Activated T-helper 9 cell treated with anti-CD3 and anti-CD28 coated beads, Interleukin-2, amount 50 U/mL, for 16 hours (primary cell): ENCODE measurements at places on chromosomes 5 and 9.

DNA sequence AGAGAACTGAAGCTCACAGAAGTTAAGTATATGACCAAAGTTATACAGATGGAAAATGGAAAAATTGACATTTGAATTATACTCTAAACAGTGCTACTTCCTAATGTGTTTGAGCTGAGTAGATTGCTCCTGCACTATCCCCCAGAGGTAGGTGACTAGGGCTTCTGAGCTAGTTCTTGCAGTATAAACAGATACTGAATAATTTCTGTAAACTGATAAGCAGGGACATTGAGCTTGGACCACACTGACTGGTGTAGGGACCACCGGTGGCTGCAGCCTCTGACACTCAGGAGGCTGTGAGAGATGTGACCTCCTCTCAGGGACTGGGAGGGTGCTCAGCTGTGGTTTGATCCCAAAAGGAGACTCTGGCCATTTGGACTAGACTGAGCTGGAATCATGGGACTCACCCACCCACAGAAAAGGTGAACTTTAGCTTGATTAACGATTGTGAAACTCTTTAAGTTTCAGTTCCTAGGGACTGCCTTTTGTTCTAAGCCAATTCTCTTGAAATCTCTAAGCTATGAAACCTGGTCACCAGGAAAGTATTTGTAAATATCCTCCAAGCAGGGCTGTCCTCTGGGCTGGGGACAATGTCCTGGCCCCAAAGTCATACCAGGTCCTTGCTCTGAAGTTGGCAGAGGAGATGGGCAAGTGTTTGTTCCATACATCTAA is 291.5 kb downstream of the SEC61B start:
- DNase-seq = no peak

- DNase-seq = no peak
Measured at GRCh38 chr5:111735583-111736270, 21.3 kb downstream of the NREP start.

- DNase-seq = no peak
Measured at GRCh38 chr5:103397739-103398581, 139.4 kb downstream of the MACIR start.

DNA sequence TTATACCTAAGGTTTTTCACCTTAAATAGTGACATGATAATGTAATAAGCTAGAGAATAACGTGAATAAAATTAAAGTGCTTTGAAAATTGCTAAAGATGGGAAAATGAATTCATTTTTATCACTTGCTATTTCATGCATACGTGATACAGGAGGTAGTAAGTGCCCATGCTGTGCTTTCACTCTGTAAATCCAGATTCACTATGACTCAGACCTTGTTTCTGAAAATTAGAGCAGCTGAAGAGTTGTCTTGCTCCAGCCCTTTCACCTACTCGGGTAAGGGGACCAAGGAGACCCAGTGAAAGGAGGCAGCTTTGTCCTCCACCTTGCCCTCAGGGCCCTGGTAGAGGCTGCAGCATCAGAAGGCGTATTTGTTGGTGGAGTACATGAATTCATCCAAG is 87.9 kb downstream of the ANKH start:
- no peak for DNase-seq

DNA sequence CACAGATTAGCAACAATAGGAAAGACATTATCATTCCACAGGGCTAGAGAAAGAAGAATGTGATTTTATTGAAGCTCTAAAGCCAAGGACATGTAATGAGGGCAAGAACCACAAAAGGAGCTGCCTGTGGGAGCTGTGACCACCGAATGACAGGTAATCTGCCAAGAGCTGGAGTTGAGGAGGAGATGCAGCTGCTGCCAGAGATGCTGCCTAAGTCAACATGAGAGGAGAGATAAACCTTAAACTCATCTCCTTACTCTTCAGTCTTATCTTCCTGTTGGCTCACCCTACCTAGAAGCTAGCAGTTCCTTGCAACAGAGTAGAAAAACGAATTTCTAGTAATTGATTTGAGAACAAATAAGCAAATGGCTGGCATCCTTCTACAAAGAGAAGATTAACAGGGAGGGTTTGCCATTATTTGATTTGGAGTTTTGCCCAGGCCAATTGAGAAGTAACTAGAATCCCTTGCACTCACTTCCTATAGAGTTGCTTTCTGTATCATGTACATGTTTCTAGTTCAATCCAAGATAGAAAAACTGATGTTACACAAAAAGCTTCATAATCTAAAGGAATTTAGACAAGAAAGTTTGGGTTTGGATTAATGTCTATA is 539.2 kb downstream of the TLE1 start:
- no peak for DNase-seq

DNA sequence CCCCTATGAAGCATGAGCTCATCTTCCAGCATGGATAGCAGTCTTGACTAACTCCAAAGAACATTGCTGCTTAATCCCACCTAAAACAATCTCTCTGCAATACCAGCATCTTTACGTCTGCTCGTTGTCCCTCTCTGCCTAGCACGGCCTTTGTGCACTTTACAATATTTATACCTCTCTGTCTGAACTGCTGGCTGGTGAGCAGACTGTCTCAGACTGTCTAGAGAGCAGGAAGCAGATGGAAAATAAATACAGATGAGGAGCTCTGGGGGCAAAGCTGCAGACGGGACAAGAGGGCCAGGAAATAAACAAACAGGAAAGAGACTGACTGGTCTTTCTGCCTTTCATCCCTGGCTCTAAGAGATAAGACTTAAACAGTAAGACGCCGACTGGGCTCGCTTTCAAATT is 224.8 kb downstream of the ENC1 start:
- DNase-seq = no peak

GRCh38 chr5:173001229-173001841 is 17.8 kb downstream of the ATP6V0E1 start:
- DNase-seq = no peak

- no peak for DNase-seq
Measured at GRCh38 chr5:121967187-121967586, 5.4 kb downstream of the SRFBP1 start.

- DNase-seq = no peak
Measured at GRCh38 chr9:129435291-129435690, 185.6 kb downstream of the C9orf50 start.

GRCh38 chr9:13532407-13532806 is 252.9 kb upstream of the MPDZ start:
- no peak for DNase-seq

- DNase-seq = no peak
Measured at GRCh38 chr9:24932785-24933184, 387.1 kb upstream of the IZUMO3 start.

- DNase-seq = no peak
Measured at GRCh38 chr5:179181988-179182387, 121.8 kb downstream of the ZNF354C start.

GRCh38 chr5:62579761-62580160 is 1.1 kb downstream of the LRRC70 start:
- no peak for DNase-seq

DNA sequence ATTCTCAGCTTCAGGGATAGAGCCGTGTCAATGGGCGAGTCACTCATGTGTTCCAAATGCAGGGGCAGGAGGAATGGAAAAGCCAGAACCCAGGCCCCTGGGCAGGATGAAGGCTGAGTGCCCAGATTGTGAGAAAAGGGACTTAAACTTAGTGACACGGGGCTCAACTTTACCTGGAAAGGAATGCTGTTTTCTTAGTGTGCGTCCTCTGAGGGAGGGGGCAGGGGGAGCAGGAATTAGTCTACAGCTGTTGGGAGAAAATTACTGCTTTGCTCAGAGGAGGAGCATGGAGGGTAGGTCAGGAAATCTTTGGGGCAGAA is 14.6 kb downstream of the HK3 start:
- DNase-seq = no peak

- no peak for DNase-seq
Measured at GRCh38 chr5:4480528-4481349, 659.4 kb upstream of the ADAMTS16 start.

DNA sequence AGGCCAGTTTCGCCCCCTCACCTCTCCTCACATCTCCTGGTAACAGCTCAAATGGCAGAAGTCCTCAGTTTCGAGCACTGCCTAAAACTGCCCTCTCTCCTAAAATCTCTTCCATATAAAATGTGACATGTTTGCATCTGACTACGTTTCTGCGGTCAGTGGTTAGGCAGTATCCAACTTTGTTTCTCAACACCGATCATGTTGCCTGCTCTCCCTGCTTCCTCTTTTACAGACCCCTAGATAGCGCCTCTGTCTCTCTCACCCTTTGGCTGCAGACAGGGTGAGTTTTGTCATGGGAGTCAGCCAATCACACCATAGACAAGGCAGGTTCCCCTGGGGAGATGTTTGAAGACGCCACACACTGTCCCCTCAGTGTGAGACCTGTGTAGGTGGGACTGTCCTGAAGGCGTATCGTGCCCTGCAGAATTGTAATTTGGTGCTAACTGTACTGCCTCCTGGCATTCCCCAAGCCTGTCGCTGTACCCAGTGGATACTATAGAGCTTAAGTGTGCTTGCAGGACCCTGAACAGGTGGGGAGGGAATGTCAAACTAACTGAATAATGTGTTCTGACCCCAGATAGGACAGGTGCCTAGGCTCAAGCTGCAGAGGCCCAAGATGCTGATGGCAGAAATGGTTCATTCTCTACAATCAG is 1.1 kb downstream of the HEXB start:
- DNase-seq = no peak

DNA sequence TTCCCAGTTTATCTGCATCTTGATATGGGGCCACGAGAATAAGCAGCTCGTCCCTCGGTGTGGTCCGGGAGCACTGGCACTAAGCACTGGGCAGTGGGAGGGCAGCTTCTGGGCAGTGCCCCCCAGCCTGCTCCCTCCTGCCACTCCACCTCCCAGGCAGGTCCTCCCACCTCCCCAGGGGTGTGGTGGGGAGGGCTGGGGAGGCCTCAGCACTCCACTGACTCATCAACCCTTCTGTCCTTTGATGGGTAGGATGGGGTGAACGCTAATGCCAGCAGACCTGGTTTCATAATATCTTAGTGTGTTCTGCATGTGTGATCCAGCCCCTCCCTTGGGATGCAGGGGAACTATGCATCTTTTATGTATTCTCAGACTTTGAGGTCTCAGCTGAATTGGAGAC is 62.2 kb upstream of the GNE start:
- no peak for DNase-seq

GRCh38 chr5:39740404-39740803 is 315.6 kb upstream of the DAB2 start:
- DNase-seq = no peak
